ENCODE measurements at places on chromosomes 6 and 20.

DNA sequence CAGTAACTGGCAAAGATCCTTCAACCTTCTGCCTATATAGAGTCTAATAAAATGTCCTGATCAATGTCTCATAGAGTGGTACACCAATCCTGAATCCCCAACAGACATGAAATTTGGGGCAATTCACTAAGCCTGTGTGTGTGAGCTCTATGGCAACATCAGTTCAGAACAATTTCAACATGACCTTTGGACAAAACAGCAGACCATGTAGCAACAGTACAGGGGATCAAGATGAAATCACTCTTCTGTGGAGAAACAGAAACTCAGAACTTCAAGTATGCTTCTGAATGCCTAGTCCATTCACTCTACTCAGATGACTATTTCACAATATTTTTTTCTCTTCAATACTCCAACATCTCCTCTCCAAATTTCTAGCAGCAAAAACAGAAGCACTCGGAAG is 49.1 kb upstream of the OPRM1 start:
- no peak for DNase-seq

DNA sequence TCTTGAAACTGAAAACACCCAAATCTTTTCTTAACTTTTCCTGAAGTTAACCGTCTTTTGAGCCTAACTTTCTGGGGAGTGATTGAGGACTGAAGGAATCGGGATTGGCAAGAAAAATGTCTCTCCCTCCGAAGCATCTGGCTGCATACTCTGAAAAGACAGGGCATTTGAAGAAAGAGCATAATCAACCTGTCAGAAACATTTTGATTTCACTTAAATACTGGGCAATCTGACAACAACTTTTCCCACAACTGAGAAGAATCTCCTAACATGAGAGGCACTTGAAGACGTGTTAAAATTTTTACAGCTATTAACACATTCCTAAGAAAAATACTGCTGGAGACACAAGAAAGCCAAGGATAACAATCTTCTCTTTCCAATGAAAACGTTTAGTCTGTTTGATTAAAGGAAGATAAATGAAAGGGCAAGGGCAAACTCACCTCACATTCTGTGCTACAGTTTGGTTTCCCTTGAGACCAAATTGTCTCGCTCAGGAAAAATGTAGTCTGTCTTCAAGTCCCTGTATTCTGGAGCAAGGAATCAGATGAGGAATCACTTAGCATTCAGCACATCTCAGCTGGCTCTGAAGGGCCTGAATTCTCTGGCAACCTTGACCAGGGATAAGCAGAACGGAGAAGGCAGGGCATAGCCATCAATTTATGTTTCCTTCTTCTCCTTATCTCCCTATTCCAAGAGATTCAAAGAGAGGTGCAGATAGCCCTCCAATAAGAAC is 76.1 kb downstream of the TBX18 start:
- no peak for DNase-seq

DNA sequence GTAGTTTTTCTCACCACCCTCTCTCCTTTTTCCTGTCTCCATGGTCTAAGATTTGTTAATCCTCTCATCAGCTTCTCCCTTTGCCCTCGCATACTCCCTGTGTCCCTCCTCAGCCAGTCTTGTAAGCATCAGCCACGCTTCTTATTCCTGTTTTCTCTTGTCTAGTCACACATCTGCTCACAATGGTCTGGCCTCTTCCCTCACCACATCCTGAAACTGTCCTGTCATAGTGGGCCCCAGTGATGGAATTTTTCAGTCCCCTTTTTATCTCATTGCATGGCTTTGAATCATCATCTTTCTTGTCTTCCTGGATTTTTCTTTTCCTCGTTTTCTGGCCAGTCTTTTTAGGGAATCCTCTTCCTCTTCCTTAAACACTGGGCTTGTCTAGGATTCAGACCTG is 57.2 kb downstream of the GFRA4 start:
- DNase-seq = no peak

GRCh38 chr6:133855276-133855990 is 33.5 kb upstream of the TCF21 start:
- DNase-seq = no peak

- DNase-seq = no peak
Observed at GRCh38 chr6:44133003-44133931, 5.9 kb downstream of the TMEM63B start.

DNA sequence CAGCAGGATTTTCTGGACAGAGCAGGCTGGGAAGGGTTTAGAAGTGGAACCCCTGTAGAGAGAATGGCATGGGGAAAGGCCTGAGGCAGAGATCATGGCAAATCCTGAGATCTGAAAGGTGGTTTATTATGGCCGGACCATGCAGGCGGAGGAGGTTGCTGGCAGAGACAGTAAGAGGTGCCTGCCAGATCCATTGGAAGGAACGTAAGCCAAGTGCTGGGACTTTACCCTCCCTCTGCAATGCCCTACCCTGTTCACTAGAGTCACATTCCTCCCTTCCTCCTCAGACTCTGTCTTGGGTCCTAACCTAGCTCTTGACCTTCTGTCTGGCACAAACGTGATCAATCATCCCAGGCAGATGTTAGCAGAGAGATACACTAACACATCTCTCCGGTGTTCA is 66.4 kb upstream of the SLC22A23 start:
- DNase-seq = no peak
